ENCODE measurements at places on chromosomes 4 and X.

DNA sequence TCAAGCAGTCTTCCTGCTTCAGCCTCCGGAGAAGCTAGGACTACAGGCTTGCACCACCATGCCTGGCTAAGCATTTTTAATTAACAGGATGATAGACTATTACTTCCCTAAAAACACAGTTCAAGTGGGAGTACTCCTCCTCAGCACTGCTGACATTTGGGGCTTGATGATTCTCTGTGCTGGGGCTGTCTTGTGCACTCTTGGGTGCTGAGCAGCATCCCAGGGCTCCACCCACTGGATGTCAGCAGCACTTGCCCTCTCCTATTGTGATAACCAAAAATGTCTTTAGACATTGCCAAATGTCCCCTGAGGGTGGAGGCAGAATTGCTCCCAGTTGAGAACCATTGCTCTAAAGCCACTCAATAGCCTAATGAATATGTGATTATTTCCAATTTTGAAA, 60.4 kb downstream of the CLCN4 start:
- DNase-seq = no peak

DNA sequence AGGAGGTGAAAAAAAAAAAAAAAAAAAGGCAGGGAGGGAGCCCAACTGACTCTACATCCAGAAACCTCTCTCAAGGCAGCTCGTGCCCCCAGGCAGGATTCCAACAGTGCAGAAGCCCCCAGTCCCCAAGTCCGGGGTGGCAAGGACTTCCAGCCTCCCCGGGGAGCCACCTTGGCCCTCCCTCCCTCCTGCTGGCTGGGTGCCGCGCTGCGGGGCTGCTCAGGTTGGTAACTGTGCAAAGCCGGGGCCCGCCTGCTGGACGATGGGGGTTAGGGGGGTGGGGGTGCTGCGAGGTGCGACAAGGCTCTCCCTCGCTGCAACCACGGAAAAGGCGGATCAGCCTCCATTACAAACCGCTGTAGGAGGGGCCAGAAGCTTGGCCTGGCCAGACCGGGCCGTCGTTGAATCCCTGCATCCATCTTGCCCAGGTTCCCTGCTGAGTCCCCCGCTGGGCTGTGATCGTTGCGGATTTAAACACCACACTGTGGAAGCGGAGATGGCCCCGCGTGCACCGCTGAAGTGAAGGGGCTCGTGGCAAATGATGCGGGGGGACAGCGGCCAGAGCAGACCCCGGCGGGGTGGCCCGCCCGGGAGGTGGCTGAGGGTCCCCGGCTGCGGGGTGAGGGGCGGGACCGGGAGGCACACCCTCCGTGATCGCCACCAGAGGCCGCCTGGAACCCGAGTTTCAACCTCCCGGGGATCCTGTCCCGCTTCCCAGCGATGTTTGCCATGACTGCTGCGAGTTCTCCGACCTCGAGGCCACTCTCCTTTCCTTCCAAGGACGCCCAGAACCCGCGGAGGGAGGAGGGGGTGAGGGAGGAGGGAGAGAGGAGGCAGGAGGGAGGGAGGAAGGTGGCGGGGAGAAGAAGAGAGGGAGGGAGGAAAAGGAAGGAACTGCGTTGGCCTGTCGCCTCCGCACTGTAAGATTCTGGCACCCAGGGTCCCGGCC, 58.0 kb upstream of the DDX3X start:
- DNase-seq = peak; percentile 75

- DNase-seq = no peak
These were observed 124.2 kb downstream of the ENOX2 start for GRCh38 chrX:130778773-130779172.

DNA sequence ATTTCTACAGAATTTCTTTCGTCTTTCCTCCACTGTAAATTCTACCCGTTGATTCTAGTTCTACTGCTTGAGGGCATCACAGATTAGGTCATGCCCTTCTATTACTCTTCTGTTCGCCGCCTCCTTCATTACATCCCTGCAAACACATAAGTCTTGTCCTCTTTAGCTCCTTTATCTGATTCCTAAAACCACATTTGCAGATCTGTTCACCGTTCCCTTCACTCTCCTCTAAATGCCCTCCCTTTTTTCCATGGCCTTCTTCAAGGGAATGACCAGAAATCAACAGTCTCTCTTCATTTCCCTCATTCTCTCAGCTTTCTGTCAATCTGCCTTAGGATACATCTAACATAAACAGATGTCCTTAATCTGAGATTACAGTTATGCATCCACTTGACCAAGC, 43.1 kb downstream of the BTC start:
- no peak for DNase-seq

- DNase-seq = peak; percentile 23
These were observed 214.5 kb upstream of the TACR3 start for GRCh38 chr4:103934178-103934789.

- DNase-seq = peak; percentile 56
These were observed 177.1 kb downstream of the CBR4 start for GRCh38 chr4:168832763-168833575.

DNA sequence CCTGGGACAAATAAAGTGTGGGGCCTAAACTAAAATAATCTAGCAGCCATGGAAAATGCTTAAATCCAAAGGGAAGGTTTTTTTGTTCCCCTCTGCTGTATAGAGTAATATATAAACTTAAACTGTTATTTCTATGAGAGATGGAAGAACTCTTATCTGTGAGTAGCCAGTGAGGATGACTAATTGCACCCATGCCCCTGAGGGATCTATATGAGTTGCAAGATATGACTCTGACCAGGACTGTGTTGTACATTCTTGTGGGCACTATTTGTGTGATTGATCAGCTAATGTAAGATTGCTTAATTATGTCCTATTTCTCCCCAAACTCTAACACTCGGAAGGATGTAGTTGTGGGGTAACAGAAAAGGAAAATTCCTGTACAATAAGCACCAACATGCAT, 35.2 kb upstream of the AMBN start:
- DNase-seq = no peak

- peak; percentile 77 for DNase-seq
These were observed 64.6 kb downstream of the COX7B2 start for GRCh38 chr4:46844325-46844917.

- DNase-seq = peak; percentile 75
These were observed 2184.4 kb upstream of the TENM3 start for GRCh38 chr4:180058691-180059215.

DNA sequence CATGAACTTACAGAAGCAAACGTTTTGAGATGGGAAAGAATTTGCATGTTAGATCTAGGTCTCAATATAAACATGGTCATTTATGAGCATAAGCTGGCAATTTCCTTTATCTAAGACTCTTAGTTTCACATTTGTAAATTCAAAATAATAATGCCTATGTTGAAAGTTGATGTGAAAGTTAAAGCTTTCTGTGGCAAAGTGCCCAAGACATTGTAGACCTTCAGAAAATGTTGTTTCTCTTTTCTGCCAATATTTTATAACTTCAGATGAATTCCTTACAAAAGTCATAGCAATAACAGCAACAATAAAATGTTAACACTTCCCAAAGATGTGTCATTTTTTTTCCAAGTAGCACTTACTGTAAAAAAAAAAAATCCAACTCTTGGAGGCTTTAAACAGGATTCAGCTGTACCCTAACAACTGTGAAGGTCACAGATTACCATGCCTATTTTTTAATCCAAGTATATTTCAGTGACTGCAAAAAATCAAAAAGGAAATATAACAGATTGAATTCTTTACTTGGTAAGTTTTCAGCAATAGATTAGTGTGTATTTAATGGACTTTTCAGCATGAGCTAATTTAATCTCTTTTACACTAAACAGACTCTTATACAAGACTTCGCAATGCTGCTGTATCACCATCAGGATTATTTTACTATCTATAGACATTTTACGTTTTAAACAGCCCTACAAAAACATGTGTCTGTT, 206.5 kb upstream of the PDE5A start:
- DNase-seq = no peak

DNA sequence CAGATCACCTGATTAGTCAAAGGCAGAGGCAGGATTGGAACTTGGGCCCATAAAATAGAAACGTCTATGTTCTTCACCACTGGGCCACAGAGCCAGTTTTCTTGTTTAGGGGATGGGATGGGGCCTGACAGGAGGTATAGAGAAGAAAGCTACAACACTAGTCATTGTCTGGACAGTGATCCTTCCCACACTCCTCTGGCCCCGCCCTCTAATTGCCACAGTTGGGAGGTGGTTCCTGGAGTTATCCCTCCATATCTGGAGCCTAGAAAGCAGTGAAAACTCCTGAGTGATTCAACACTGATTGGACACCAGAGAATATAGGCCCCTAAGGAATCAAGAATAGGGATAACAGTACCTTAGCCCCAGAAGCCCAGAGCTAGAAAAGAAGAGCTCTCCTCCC, 22.9 kb downstream of the RASL11B start:
- DNase-seq = no peak

DNA sequence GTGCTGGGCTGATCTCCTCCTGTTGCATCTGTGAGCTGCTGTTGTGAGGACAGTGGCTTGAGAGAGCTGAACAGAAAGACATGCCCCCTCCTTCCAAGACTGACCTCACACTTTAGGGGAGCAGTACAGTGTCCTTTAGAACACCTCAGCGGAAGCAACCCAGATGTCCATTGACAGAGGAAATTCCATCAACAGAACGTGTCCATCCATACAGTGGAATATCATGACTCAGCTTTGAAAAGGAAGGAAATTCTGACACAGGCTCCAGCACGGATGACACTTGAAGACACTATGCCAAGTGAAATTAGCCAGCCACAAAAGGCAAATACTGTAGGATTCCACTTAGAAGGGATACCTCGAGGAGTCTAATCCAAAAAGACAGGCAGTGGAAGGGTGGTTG, 103.5 kb downstream of the GPR143 start:
- DNase-seq = no peak

DNA sequence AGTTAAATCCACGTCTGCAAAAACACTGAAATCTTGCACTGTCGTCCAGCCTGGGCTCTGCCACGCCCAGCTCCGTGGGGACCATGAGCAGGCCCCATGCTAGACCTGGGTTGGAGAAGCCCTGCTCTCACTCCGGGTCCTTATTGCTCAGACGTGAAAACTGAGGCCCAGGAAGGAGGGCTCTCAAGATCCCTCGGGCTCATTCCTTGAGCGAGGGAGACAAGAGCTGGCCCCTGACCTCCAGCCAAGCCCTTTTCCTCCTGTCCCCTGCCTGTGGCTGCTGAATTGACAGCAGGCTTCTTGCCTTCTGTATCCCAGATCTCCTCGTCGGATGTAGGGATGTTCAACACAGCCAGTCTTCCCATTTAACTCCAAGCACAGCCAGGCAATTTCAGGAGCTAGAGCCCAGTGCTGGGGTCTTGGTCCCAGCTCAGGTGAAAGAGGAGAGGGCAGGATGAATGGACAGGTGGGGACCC, 109.5 kb downstream of the CPZ start:
- DNase-seq = peak; percentile 4

DNA sequence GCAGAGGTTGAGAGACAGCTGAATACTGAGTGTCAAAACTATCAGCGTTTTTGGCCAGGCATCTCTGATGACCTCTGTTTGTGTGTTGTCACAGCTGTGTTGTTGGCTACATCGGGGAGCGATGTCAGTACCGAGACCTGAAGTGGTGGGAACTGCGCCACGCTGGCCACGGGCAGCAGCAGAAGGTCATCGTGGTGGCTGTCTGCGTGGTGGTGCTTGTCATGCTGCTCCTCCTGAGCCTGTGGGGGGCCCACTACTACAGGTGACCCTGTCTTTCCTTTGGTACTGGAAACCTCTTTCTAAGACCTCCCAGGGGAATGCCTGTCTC, 86.9 kb downstream of the EGF start:
- no peak for DNase-seq

- DNase-seq = no peak
These were observed 39.3 kb upstream of the WNK3 start for GRCh38 chrX:54397113-54397512.

DNA sequence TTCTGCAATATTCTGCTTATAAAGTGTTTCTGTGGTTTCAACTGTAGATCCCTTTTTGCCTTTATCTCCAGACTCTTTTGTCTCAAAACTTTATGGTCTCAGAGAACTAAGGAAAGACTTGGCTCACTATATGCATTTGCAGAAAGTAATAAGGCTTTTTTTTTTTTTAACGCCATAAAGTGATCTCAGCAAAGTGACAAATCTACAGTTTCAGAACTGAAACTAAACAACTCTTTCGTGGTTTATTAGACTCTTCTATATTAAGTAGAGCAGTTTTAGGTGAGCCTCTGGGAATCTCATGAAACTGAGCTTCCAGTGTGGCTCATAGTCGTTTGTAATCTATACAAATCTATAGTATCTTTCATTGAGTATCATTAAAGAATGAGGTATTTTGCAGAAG, 15.3 kb downstream of the ATP7A start:
- no peak for DNase-seq

GRCh38 chr4:55080174-55080865, 45.1 kb downstream of the KDR start:
- DNase-seq = no peak

DNA sequence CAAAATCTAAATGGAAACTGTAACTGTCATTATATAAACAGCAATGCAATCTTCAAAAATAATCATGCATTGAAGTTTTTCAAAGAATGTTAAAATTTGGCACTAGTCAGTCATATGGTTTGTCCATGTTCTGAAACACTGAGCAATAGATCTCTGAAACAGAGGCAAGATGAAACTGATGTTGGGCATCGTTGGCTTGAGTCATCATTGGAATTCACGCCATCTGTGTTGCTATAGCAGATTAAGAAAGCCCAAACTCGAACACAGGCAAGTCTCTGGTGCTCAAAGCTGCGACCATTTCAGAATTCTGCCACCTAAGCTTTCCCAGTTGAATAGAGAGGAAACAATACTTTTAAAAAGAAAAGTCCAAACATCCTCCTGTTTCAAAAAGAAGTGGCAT, 114.1 kb upstream of the PPARGC1A start:
- DNase-seq = no peak

GRCh38 chr4:39732728-39733127, 34.8 kb downstream of the UBE2K start:
- no peak for DNase-seq

- no peak for DNase-seq
These were observed 130.6 kb upstream of the FAT1 start for GRCh38 chr4:186854256-186854655.

DNA sequence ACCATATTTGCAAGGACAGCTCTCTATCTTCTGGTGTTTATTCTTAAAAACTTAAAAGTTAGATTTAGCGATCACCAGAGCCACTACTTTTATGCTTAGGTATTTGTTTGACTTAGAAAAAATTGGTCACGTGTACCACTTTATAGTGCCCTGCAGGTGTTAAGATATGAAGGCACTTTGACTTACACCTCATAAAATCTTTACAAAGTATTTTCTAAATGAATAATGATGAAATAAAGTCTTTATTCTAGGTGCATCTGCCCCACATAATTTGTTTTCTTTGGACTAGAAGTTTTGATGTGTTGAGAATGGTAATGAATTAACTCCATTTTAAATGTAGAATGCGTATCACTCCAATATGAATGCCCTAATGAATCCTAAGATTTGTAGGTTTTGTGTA, 2.9 kb downstream of the FMR1 start:
- DNase-seq = no peak
